ENCODE measurements at places on chromosomes 1 and 21.

- no peak for DNase-seq
These were observed 197.8 kb downstream of the VAV3 start for GRCh38 chr1:107767156-107767582.

GRCh38 chr1:7501084-7501491 is 270.0 kb upstream of the VAMP3 start:
- DNase-seq: no peak

GRCh38 chr1:8752411-8752810 is 65.0 kb downstream of the RERE start:
- no peak for DNase-seq

DNA sequence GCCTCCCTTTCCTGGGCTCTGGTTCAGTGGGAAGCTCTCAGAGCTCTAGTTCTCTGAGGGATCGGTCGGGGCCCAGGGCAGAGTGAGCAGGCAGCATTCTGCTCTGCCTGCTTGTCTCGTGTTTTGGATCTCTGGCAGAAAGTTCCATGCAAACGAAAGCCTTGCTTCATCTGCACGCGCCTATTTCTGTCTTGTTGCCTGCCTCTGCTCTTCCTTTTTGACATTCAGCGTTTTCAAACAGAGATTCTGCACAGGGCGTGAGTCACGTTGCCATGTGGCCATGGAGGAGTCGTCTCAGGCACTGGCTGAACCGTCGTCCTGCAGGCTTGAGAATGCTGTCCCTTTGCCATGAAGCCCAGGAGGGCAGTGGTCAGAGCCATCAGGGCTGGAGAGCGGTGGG is 20.3 kb downstream of the AJAP1 start:
- no peak for DNase-seq

- DNase-seq: no peak
These were observed 1.2 kb downstream of the PIGP start for GRCh38 chr21:37071561-37072273.

- DNase-seq: no peak
These were observed 744.2 kb downstream of the USP25 start for GRCh38 chr21:16473988-16474387.

- DNase-seq: no peak
These were observed 1453.2 kb downstream of the PLA2G4A start for GRCh38 chr1:188281921-188282320.

GRCh38 chr1:17586172-17586964 is 46.9 kb downstream of the ARHGEF10L start:
- no peak for DNase-seq

DNA sequence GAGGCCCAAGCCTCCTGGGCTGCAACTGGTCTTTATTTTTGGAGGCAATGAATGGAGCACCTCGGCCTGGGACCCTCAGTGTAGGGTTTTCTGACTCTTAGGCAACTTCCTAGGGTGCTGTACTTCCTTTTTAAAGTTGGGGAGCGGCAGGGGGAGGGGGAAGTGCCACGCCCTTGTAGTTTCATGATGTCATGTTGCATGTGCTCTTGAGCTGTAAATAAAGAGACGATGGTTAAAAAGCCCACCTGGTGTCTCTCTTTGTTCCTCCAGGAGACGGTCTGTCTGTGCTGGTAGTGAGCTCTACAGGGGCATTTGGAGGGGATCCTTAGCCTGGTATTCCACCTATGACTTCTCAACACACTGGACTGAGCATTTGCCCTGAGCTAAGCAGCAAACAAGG is 10.3 kb upstream of the AGTRAP start:
- no peak for DNase-seq

DNA sequence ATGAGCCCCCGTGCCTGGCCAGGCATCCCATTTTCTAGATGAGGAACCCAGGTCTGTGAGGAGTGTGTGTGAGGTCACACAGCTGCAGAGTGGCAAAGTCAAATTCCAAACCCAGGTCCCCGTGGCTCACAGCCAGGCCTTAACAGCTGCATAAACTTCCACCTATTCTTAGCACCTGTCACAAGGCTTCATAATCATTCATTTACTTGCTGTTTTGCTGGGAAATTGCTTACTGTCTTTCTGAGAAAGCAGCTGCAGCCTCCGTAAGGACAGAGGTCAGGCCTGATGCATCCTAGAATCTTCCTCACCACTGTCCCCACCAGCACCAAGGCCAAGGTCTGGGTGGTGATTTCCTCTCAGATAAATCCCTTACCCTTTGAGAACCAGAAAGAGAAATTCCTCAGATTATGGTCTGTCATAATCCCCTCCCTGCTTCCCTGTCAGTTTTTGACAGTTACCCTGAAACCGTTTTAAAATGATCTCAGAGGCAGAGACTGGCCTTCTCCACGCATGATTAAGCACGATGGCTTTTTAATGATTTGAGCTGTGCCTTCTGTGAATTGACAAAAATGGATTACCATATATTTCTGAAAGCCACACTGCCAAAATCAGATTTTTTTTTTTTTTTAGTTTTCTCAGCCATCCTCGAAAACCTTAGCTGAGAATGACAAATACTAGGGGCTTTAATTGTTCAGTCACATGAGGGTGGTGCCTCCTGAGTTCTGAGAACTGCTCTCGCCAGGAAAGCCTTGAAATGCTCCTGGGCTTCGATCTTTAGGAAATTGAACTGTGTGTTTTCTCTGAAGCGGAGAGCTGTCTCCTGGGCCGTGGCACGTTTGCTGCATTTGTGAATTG is 70.0 kb upstream of the SELENON start:
- no peak for DNase-seq

DNA sequence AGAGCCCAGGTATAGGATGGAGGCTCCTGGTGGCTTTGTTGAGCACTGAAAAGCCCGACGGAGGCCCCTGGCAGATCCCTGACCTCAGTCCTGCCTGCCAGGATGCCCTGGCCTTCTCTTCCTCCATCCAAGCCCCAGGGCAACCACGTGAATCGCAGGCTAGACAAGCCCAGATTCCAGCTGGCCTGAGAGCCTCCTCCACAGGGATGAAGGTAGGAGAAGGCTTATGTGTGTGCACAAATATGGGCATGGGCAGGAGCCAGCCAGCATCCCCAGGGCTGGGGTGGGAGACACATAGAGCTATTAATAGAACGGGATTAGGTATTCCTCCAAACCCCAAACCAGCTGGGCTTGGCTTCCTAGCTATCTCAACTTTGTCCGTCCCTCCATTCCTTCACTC is 4.0 kb upstream of the EXTL1 start:
- no peak for DNase-seq

- no peak for DNase-seq
These were observed 717.9 kb downstream of the AMY1C start for GRCh38 chr1:104467590-104467989.

DNA sequence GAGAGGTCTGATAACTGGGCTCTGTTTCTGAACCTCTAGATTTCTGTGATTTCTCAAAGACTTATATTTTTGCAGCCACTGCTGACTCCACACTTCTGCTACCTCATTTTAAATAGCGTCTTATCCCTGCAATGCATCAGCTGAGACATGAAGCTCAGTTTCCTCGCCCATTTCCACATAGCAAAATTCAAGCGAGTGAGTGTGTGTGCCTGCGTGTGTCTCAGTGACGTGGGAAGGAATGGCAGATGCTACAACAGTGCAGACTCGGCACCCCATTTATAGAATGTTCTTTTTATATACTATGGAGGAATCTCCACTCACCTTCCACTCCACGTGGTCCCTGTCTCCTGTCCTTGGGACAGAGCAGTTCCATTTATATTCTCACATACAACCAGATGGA is 35.7 kb downstream of the ZMYND12 start:
- DNase-seq: no peak

DNA sequence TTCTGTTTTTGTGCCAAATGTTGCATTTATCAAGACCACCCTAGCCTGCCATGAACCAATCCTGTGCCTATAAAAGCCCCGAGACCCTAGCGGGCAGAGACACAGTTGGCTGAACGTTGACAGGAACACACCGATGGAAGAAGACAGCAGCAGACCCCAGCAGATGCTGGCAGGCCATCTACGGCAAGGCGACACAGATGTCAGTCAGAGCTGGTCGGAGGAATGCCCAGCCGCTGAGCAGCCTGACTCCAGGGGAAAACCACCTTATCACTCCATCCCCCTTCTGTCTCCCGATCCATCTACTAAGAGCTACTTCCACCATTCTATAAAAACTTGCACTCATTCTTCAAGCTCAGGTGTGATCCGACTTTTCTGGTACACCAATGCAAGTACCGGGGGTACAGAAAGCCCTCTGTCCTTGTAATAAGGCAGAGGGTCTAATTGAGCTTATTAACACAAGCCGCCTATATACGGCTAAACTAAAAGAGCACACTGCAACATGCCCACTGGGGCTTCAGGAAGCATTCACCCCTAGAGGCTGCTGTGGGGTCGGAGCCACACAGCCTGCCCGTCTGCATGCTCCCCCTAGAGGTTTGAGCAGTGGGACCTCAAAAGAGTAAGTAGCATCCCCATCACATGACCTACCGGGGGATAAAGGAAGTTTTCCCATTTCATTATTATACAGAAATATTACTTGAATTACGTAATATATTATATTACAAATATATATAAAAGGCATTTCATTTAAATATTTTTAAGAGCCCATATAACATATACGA is 1156.3 kb upstream of the B3GALT2 start:
- no peak for DNase-seq

DNA sequence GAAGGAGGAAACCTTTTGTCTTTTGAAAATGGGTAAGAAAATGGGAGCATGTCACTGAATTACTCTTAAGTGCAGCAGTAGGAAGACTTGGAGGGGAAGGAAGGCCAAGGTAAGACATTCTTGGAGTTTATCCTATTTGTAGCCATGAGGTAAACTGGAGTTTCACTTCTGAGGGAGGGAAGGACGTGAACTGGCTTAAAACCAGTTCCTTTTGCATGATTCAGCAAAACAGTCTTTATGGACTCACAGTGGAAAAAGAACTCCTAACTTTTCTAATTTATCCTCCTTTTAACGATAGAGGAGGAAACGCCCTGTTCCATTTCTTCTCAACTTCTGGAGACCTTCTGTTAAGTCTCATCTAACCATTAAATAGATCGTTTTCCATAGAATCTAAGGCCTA is 2.5 kb downstream of the PRDX6 start:
- no peak for DNase-seq

DNA sequence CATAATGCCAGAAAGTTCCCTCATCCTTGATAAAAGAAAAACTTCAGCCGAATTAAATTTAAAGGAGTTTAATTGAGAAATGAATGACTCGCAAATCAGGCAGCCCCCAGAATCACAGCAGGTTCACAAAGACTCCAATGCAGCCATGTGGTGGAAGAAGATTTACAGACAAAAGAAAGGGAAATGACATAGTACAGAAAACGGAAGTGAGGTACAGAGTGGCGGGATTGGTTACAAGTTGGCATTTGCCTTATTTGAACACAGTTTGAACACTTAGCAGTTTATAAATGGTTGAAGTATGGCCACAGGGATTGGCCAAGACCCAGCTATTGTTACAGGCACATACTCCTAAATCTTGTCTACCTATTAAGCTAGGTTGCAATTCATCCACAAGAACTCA is 46.6 kb downstream of the HIVEP3 start:
- DNase-seq: no peak

- no peak for DNase-seq
These were observed 22.5 kb downstream of the DMAP1 start for GRCh38 chr1:44235808-44236207.

GRCh38 chr1:25536124-25536523 is 7.3 kb upstream of the LDLRAP1 start:
- no peak for DNase-seq

GRCh38 chr1:86466986-86467385 is 1.7 kb upstream of the CLCA1 start:
- DNase-seq: no peak

Measured in SIG-M5 (cell line).